AG08396 (cell line): ENCODE measurements at places on chromosomes 7 and 10.

DNA sequence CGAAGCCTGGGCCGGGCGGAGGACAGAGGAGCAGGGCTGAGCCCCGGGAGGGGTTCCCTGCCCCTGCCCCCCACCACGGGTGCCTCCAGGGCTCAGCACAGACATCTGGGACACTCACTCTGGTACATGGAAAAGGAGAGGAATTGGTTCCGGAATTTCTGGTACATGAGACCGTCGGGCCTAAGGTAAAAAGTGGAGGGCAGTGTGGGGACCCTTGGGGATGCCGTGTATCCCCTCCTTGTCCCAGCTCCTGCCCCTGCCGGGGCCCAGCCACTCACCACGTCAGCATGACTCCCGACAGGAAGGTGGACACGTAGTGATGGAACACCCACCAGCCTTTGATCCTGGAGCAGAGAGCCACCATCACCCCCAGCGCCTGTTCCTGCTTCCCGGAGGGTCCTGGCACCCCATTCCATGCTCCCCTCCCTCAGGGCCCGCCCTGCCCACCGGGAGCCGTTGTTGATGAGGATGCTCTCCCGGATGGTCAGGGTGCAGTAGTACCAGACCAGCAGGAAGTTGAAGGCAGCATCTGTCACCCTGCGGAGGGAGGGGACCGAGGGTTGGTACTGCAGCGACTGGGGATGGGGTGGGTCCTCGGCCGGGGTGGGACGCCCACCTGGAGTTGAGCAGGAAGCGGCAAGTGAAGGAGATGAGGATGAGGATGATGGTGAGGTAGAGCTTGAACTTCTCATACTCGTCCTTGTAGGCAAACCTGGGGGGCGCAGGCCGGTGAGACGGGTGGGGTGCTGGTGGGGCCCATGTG, 6.4 kb downstream of the TMEM120A start:
- DNase-seq, result peak; percentile 20

DNA sequence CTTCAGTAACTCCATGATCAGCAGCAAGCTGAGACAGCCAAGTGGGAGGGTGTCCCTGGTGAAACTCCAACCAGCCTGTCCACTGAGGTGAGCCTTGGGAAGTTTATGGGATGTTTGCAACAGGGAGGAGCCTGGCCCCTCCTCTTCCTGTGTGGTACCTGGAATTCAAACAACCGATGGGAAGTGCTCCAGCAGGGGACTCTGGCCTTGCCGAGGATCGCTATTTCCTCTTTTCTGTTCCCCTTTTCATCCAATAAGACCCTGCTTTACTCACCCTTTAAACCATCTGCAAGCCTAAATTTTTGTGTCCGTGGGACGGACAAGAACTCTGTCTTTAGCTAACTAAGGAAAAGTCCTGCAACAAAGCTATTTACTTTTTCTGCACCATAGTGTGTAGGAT, 491.1 kb upstream of the ZMIZ1 start:
- no peak for DNase-seq

GRCh38 chr7:100675105-100675451, 1.5 kb downstream of the GNB2 start:
- DNase-seq, result peak; percentile 38

GRCh38 chr10:60964257-60965235, 20.6 kb upstream of the RHOBTB1 start:
- peak; percentile 56 for DNase-seq

GRCh38 chr7:88259656-88260380, 40.0 kb upstream of the SRI start:
- no peak for DNase-seq

- DNase-seq, result peak; percentile 45
These were observed 166.6 kb downstream of the ARHGAP21 start for GRCh38 chr10:24556750-24557742.

- no peak for DNase-seq
These were observed 84.6 kb downstream of the CABCOCO1 start for GRCh38 chr10:61747307-61747706.

- no peak for DNase-seq
These were observed 84.1 kb upstream of the CXCL12 start for GRCh38 chr10:44468965-44469364.

DNA sequence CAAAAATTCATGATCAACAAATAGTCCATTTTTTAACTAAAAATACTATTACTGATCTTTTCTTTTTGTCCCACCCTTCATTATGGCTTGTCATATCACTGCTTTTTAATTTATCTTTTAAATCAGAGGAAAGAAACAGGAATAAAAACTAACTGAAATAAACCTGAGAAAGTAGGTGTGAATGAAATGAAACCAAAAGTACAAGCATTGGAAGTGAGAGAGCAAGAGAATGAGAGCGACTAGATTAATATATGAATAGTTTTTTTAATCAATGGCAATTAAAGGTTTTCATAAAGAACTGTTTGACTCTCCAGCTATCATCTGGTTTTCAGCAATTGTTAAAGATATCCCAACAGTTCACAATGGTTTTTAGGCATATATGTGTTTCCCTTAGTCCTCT, 137.8 kb downstream of the SPAG6 start:
- DNase-seq, result no peak

- no peak for DNase-seq
These were observed 9.6 kb upstream of the EIF3A start for GRCh38 chr10:119090026-119090795.

GRCh38 chr7:2405601-2406345, 2.4 kb downstream of the CHST12 start:
- DNase-seq, result no peak

DNA sequence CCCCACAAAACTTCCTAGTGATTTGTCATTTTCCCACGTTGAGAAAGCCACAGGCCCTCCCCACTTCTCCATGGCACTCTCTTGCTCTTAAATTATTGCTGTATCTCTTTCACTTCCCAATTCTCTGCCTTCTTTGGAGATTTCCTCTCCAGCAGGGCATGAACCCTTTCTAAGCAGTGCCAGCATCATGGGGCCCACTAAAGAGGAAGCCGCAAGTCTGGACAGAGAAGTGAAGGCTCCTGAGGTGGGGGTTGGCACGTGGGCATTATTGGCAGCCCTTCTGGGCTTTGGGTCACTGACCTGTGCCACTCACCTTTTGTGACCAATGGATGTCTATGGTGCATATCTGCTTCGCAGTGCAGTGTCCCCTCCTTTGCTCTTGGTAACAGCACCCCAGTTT, 97.7 kb upstream of the TCF7L2 start:
- no peak for DNase-seq

GRCh38 chr7:79806161-79806734, 328.4 kb upstream of the GNAI1 start:
- DNase-seq, result no peak

DNA sequence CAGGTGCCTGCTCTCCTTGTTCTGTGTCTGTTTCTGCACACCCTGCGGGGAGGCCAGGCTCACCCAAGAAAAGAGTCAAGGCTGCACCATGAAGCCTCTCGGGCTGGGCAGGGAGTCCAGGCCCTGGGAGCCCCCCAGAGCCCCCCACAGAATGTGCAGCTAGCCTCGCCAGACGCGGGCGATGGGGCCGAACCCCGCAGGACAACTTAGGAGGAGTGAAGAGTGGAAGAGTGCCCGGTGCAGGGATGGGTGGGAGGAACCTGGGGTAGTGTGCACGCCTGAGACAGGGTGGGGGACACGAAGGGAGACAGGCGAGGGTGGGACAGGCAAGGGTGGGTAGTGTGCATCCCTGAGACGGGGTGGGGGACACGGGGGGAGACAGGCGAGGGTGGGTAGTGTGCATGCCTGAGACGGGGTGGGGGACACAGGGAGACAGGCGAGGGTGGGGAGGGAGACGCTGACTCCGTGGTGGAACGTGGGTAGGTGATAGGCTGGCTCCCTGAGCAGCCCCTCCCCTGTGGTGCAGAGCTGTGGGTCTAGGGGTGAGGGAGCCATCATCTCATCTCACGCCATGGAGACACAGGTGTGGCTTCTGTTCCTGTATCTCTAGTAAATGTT, 615.4 kb downstream of the DNAJB6 start:
- DNase-seq, result no peak

DNA sequence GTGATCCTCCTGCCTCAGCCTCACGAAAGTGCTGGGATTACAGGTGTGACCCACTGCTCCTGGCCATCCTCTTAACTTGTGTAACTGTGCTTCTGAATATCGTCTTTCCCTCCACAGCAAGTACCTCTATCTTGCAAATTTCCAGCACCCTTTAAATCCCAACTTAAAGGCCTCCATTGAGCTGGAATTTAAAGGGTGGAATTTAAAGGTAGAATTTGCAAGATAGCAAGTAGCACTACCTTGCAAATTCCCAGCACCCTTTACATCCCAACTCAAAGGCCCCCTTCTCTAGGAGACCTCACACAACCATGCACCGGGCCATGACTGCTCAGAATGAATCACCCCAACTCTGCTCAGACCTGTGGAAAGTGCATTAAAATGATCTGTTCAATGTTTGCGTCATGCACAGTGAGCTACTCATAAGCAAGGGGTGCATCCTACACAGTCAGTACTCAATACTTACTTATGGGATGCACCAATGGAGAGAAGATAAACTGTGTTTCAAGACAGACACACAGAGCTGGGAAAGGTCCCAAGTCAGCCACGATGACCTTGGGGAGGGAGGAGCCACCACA, 17.8 kb upstream of the SDK1 start:
- DNase-seq, result no peak

- no peak for DNase-seq
These were observed 52.4 kb downstream of the GPR26 start for GRCh38 chr10:123718544-123719060.

DNA sequence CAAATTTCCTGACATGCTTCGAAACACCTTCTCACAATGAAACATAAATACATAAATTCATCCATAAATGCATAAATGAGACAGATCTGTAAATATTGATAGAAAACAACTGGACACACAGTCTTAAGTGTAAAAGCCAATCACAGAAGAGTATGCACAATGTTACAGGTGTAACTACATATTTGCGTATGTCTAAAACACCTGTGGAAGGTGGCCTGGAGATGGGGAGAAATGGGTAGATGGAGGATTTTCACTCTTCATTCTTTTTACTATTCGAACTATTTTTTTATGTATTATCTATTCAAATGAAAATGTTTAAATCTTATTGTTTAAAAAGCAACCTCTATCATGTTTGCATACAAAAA, 860 bp downstream of the IQUB start:
- DNase-seq, result no peak

- no peak for DNase-seq
These were observed 56.8 kb downstream of the FAS start for GRCh38 chr10:89047397-89047796.
